ENCODE measurements at places on chromosomes 3 and 15.

DNA sequence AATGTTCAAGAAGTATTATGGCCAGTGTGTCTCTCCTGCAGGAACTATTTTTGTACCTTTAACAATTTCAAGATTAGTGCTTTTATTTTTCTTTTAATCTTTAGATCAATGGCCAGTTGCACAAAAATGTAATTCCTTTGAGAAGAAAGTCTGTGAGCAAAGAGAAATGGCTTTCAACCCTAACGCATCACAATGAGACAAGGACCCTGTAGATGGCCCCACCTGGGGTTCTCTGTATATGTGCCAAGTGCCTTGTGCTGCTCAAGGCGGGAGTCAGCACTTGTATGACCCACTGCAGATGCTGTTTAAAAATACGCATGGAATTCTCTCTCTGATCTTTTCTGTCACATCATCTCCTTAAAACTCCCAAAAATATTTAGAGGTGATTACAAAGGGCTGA lies 453.4 kb downstream of the OCA2 start:
- no peak for DNase-seq

GRCh38 chr3:177426878-177427495 lies 229.7 kb upstream of the TBL1XR1 start:
- DNase-seq, result peak; percentile 41

- DNase-seq, result peak; percentile 46
These were observed 20.6 kb upstream of the USP3 start for GRCh38 chr15:63483521-63484371.

- DNase-seq, result no peak
These were observed 58.6 kb downstream of the SIDT1 start for GRCh38 chr3:113590983-113591382.

- DNase-seq, result no peak
These were observed 30.3 kb downstream of the RPN1 start for GRCh38 chr3:128620268-128620691.

- DNase-seq, result no peak
These were observed 856.1 kb downstream of the SI start for GRCh38 chr3:164222197-164222596.

- no peak for DNase-seq
These were observed 115.5 kb downstream of the SLC25A26 start for GRCh38 chr3:66336333-66336766.

- DNase-seq, result no peak
These were observed 87.8 kb downstream of the C3orf85 start for GRCh38 chr3:109224333-109224732.

DNA sequence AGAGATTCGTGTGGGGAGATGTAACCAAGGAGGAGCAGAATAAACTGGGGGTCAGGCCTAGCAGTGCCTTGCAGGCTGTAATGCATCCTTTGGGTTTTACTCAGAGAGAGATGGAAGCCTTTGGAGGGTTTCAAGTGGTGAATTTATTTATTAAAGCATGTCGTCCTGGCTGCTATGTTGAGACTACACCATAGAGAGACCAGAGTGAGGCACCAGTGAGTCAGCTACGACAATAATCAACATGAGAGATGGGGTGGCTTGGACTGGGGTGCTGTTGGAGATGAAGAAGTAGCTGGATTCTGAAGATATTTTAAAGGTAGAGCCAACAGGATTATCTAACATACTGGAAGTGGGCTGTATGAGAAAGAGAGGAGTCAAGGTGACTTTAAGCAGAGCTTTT lies 335.3 kb upstream of the ARHGEF26 start:
- no peak for DNase-seq

DNA sequence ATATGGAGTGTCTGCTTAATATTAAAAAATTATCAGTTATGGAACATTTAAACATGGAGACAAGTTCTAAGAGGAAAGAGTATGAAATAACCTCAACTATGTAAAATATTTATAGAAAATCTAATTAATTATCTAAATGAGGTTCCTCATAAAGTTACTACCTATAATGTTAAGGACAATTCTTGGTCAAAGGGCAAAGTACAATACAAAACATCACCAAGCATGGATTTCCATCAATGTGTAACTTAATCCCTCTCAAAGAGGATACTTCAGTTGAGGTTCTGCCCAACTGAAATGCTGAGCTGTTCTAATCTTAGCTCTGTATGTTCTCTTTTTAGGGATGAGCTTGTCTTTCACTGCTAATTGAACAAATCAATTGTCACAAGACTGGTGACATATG lies 56.0 kb upstream of the CHRM5 start:
- no peak for DNase-seq

GRCh38 chr15:39052323-39052705 lies 487.7 kb upstream of the RASGRP1 start:
- no peak for DNase-seq

DNA sequence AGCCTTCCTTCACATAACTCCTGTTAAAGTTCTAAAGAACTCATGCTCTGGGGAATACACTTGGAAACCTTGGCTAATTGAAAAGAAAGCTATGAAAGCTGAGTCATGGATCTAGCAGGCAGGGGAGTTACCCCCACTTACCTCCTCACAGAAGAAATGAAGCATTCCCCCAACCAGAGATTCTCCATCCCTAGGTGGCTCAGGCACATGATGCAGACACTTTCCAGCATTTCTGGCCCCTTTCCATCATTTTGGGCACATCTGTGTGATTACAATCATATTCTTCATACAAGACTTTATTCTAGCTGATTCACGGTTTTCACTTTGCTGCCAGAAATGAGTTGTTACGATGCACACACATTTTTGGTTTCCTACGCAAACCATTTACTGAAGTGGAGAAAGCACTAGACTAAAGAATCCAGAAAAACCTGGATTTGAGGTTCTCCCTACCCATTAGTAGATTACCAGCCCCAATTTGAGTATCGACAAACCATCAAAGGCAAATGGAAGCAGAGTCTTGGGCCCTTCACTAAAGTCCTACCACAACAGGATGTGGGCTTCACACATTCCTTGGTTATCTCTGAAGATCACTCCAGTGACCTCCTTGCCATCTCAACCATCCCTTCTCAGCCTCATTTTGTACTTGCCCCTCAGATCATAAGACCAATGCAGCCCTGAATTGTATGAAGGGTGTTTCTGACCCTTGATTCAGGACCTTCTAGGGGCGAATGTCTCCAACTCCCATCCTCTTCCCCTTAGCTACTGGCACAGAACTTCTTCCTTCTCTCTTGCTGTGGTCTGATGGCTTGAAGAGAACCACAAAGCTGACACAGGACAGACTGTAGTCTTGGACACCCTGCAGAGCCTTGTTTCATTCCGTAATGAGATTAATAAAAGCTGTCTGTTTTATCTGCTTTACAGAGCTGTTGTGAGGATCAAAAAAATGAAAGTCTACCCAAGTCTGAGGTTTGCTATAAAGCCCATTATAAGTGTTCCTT lies 42.5 kb upstream of the SNRK start:
- no peak for DNase-seq

DNA sequence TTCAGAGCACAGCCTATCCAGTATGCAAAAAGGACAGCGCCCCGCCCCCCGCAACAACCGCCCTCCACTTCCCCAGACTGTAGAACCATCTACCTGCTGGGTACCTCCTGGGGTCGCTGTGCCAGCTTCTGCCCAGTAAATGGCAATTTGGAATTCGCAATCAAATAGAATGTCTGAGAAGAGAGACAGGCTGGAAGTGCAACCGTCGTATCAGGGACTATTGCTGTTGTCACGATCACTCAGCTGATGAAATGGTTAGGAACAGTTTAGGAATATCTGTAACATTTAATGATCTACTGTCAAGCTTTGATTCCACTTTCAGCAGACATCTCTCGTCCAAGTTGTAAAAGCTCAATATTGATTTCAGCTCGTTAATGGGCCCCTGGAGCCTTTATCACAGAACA lies 13.3 kb upstream of the PARL start:
- DNase-seq, result no peak

DNA sequence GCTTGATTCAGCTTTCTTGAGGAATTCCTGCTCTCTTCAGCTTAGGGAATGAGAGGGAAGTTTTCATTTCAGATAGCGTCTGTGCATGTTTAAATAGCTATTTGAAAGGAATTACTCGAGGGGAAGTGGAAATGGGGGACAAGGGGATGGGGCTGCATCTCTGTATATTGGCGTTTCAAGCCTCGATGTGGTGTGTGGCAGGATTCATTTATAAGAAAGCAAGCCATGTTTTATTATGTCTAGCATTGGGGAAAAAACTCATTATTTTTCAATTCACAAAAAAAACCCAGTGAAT lies 1.0 kb downstream of the ATP2C1 start:
- no peak for DNase-seq

GRCh38 chr3:94159062-94159828 lies 96.4 kb downstream of the NSUN3 start:
- no peak for DNase-seq

- DNase-seq, result no peak
These were observed 98.2 kb downstream of the NR2F2 start for GRCh38 chr15:96428742-96429141.

- no peak for DNase-seq
These were observed 78.5 kb downstream of the CD200 start for GRCh38 chr3:112411425-112411824.

DNA sequence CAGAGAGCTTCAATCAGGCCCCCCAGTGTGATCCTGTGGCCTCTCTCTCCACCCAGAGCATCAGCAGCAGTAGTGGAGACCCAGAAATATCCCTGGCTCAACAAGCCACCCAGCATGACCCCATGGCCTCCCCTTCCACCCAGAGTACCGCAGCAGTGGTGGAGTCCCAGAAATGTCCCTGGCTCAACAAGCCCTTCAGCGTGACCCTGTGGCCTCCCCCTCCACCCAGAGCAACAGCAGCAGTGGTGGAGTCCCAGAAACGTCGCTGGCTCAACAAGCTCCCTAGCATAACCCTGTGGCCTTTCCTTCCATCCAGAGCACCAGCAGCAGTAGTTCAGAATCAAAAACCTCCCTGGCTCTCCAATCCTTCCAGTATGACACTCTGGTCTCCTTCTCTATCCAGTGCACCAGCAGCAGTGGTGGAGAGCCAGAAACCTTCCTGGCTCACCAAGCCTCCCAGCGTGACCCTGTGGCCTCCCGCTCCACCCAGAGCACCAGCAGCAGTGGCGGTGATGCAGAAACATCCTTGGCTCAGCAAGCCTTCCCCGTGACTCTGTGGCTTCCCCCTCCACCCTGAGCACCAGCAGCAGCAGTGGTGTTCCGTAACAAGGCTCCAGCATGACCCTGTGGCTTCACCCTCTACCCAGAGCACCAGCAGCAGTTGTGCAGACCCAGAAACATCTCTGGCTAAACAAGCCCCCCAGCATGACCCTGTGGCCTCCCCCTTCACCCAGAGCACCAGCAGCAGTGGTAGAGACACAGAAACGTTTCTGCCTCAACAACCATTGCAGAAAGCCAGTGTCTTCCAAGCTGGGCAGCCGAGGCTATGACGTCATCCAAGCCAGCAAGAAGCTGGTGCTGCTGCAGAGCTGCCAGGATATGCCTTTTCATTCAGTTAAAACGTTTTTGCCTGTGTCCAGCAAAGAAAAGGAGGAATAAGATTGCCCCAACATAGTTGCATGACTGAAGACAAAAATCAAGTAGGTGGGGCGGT lies 61.3 kb upstream of the TAMM41 start:
- DNase-seq, result no peak

GRCh38 chr3:176934698-176935097 lies 262.6 kb downstream of the TBL1XR1 start:
- DNase-seq, result no peak

GRCh38 chr3:154421083-154421482 lies 8.9 kb downstream of the GPR149 start:
- DNase-seq, result no peak

DNA sequence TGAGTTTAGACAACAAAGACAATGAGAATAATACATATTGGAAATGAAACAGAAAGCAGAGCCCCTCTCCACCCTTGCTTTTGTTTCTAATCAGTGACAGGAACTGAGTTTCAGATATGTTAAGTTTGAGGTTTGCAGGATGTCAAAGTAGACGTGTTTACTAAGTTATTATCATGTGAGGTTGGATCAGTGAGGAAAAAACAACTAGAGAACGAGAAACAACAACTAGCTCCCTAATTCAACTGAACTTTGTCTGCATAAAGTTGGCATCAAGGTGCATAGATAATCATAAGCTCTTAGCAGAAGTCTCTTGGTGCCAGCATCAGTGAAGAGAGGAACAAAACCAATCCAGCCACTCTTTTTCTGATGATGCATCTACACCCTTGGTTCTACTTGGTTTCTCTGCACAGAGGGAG lies 491.1 kb upstream of the NR2F2 start:
- no peak for DNase-seq

GRCh38 chr15:40739047-40739446 lies 16.0 kb downstream of the RMDN3 start:
- no peak for DNase-seq

DNA sequence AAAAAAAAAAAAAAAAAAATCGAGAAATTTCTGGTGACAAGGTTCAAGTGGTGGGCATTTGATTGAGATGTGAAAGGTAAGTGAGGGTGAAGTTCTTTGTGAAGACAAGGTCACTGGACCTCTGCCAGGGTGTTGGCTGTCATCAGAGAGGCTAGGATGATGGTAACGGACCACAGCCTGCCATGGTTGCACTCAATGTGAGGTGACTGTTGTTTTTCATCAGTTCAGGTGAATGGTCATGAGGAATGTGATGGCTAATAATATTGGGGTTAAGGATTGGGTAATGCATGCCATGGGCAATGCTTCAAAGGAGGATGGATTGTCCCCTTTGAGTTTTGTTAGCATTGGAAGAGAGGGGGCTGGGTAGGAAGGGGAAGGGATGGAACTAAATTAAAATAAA lies 4.3 kb upstream of the ALPK3 start:
- no peak for DNase-seq

DNA sequence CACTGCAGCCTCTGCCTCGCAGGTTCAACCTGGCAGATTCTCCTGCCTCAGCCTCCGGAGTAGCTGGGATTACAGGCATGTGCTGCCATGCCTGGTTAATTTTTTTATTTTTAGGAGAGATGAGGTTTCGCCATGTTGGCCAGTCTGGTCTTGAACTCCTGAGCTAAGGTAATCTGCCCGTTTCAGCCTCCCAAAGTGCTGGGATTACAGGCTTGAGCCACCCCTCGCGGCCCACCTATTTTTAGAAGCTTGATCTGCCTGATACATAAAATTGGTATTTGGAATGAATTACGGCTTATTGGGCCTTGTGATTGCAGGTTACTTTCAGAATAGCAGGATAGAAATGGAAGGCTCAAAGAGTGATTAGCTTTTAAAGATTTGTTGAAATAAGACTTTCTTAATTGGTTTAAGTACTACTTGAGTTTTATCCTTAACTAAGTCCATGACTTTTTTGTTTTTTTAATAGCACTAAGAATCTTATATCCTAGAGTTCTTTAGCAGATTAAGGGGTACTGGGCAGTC lies 25.0 kb downstream of the GMPS start:
- no peak for DNase-seq
